ENCODE measurements at places on chromosomes 13 and 19.

DNA sequence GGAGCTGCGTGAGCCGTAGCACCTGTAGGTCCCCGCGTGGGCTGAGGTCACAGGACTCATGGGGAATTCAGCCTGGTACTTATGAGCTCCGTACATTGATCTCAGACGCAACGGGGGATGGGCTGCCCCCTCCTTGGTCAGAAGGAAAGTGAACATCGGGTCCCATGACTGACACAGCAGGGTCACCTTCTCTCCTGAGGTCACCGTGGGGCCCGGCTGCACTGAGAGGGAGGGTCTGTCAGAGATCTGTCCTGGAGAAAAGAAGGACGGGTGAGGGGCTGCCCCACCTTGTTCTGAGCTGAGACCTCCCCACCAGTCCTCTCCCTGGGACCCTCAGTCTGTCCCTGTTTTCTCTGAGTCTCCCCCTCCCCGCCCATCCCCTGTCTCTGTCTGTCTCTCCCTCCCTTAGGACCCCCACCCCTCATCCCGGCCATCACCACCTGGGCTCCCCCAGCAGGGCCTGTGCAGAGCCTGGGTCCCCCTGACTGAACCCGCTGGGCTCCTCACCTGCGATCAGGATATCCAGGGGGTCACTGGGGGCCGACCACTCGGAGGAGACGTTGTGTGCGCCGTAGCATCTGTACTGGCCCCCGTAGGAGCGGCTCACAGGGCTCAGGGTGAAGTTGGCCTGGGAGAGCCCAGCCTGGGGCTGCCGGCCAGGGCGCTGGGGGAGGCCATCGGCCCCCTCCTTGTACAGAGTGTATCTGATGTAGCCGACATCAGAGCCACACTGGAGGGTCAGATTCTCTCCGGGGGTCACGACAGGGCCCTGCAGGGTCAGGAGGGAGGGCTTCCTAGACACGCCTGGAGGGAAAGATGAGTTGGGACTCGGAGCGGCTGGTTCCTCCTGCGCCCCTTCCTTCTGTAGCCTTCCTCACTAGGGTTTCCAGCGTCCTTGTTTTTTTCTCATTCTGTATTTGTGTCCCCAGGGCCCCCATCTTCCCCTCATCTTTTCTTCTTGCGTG lies 1.8 kb downstream of the LILRA4 start:
- no peak for DNase-seq

DNA sequence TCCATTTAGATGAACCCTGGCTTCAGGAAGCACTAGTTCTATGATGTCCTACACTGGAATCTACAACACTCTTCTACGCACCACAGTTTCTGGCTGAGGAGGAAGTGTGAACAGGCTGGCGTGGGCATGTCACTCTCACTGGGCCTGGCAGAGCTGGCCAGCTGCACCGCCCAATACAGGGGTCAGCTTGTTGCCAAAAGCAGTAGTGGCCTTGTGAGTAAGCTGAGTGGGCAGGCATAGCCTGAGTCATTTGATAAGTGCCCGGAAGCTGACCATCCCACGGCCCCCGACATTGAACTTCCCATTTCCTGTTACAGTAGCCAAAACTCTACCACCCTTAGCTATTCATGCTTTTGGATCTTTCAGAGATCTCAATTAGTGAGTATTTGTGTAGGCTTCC lies 240.9 kb upstream of the SERP2 start:
- peak; percentile 56 for DNase-seq

- no peak for DNase-seq
Measured at GRCh38 chr13:31801088-31801487, 61.8 kb downstream of the RXFP2 start.

- peak; percentile 59 for DNase-seq
Measured at GRCh38 chr19:43594710-43595604, 977 bp downstream of the IRGQ start.

GRCh38 chr19:13441810-13442512 lies 64.3 kb downstream of the CACNA1A start:
- DNase-seq = peak; percentile 66

- DNase-seq = peak; percentile 87
Measured at GRCh38 chr13:111115965-111116521, 933 bp downstream of the ARHGEF7 start.
